ENCODE measurements at places on chromosomes 4 and X. TPM values are rescaled to one million over a fixed set of nuclear protein-coding genes. Genes with fewer than 3 reads are reported as not detected.

GRCh38 chr4:110224142-110224541, 25.7 kb upstream of the ELOVL6 start:
- DNase-seq, result no peak

The SMR3B gene
- total RNA-seq, result not detected

The USP17L29 gene
- total RNA-seq, result not detected

- DNase-seq, result no peak
Measured at GRCh38 chr4:185868983-185869382, 57.0 kb upstream of the SORBS2 start.

The OGT gene
- 39.5 TPM for total RNA-seq

GRCh38 chrX:87572901-87573300, 55.3 kb downstream of the KLHL4 start:
- no peak for DNase-seq

DNA sequence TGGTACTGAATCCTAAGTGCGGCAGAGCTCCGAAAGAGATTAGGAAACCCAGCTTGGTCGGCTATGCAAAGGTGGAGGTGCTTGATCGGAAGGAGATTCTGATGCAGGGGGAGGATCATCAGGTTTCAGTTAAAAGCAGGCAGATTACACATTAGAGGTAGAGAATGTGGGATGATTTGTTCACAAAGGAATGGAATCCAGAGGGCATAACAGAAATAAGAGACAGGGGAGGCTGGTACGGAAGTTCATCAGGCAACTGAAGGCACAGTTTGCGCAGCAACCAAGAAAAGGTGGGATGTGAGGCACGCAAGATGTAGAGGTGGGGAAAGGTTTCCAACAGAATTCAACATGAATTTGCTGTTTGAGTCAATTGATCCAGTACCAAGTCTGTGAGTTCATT, 424 bp upstream of the ZNF330 start:
- no peak for DNase-seq

DNA sequence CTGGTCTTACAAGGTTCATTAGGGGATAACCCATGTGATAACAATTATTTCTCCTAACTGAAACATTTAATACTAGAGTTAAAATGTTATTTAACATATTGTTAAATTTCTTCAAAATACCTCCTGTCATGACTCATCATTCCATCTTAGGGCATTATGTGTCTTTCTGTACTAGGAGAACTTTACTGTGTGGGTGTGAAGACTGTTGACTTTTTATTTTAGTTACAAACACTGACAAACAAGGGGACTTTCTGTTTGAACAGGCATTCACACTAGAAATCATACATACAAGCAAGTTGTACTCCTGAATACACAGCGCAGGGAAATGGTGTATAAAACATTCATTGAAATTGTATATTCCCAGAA, 175.9 kb downstream of the FBXW7 start:
- DNase-seq, result no peak

The GALNTL6 gene
- total RNA-seq, result not detected

- no peak for DNase-seq
Measured at GRCh38 chr4:77269505-77269904, 112.5 kb downstream of the CCNG2 start.

GRCh38 chrX:148441387-148441786, 59.0 kb upstream of the AFF2 start:
- no peak for DNase-seq

DNA sequence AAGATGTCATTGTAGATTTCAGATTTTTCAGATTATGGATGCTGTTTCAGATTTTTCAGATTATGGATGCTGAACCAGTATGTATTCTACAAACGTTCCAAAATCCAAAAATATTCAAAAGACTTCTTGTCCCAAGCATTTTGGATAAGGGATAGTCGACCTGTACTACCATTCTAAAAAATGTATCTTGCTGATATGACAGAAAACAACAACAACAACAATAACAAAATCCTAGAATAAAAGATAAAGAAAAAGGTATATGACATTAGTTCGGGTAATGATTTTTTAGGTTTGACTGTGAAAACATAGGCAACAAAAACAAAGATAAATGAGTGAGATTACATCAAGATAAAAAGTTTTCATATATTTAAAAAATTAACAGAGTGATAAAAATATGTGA, 122.1 kb downstream of the GABRA2 start:
- DNase-seq, result no peak

GRCh38 chr4:135382280-135382959, 1180.8 kb upstream of the PABPC4L start:
- DNase-seq, result no peak

DNA sequence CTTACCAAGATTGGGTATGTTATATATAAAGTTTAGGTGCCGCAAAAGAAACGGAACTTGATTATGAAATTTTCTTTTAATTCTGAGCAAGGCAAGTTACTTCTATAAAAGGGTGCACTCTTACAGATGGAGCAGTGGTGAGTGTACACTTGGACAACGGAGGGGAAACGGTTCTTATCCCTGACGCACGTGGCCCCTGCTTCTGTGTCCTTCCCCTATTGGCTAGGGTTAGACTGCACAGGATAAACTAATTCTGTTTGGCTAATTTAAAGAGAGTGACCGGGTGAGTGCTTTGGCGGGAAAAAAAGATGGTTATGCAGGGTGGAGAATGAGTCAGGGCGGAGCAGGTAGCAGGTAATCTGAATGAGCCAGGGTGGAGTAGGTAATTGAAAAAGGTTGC, 149.5 kb downstream of the GC start:
- no peak for DNase-seq

The GPR173 gene
- total RNA-seq, result 0.23 TPM

DNA sequence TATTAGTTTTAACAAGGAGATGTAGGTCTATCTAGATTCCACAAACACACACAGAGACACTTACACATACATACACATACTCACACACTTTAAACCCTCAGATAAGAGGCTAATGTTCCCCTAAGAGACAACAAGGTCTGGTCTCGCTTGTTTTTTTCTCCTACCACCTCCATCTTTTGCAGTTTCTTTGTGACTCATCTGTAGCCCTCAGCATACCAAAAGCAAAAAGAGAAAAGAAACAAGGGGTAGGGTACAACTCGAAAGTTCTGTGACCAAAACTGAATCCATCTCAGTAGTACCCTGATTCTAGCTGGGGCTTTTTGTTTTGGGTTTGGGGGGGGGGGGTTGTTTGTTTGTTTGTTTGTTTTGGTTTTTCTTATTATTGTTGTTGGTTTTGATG, 12.2 kb upstream of the EXOSC9 start:
- no peak for DNase-seq

- no peak for DNase-seq
Measured at GRCh38 chrX:77776659-77777058, 9.4 kb downstream of the ATRX start.

DNA sequence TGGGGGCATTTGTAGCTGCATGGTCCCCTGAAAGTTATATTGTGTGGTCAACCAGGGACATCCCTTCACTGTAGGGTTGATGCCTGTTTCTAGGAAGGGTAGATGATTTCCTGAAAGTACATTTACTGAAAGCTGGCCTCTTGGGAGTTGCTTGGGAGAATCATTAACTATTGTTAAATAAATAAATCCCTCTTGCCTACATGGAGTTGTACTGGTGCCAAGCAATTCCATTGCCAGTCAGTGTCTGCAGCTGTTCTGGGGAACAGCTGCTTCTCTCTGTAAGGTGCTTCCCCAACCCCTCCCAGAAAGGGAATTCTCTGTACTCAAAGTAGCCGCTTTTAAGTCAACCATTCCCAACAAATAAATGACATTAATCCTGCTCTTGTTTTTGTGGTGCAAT, 51.1 kb downstream of the C4orf51 start:
- peak; percentile 73 for DNase-seq

The TCEAL7 gene
- total RNA-seq, result 0.28 TPM

The DMRTC1 gene
- total RNA-seq, result not detected

- DNase-seq, result no peak
Measured at GRCh38 chr4:94256828-94257227, 49.2 kb downstream of the SMARCAD1 start.

GRCh38 chrX:149570668-149571067, 16.6 kb downstream of the MAGEA9B start:
- DNase-seq, result no peak

The DCX gene
- not detected for total RNA-seq

DNA sequence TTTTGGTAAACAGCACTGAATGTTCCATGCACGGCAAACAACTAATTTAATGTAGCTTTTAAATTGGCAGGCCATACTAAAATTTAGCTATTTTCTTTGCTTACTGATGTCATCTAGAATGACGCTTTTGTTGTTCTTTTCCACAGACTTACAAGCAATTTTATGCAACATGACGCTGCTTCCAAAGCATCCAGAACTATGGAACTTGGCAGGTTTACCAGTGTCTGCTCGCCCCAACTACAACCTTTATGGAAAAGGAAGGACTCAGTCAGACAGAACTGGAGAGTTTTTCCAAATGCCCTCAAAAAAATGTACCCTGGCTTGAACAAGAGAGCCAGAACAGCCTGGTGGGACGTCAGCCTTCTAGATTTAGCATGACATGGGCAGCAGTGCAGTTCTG, 58.7 kb downstream of the ANOS1 start:
- DNase-seq, result no peak

DNA sequence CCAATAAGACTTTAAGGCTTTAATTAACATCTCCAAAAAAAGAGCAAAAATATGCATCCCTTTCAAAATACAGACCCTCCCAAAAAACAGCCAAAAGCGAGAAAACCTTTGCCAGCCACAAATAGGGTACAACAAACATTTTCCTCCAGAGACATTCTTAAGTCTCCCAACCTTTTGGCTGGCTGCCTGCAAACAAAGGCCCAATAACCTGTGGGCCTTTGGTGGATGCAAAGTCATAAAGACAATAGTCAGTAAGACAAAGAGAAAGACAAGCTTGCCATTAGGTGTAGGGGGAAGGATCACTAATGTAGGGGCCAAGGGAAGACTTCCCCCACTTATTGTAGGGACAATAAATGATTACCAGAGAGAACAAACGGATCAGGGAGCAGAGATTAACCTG, 215.5 kb upstream of the ZFP42 start:
- DNase-seq, result no peak

- peak; percentile 24 for DNase-seq
Measured at GRCh38 chr4:6461301-6462165, 10.9 kb downstream of the PPP2R2C start.

The SCRG1 gene
- not detected for total RNA-seq

GRCh38 chrX:150205011-150205410, 158.1 kb upstream of the MAMLD1 start:
- peak; percentile 51 for DNase-seq

GRCh38 chr4:152255437-152255836, 280.5 kb downstream of the FBXW7 start:
- DNase-seq, result no peak

The ADH7 gene
- total RNA-seq, result not detected

The CDKL2 gene
- 0.13 TPM for total RNA-seq

The PDLIM3 gene
- total RNA-seq, result 1.7 TPM

DNA sequence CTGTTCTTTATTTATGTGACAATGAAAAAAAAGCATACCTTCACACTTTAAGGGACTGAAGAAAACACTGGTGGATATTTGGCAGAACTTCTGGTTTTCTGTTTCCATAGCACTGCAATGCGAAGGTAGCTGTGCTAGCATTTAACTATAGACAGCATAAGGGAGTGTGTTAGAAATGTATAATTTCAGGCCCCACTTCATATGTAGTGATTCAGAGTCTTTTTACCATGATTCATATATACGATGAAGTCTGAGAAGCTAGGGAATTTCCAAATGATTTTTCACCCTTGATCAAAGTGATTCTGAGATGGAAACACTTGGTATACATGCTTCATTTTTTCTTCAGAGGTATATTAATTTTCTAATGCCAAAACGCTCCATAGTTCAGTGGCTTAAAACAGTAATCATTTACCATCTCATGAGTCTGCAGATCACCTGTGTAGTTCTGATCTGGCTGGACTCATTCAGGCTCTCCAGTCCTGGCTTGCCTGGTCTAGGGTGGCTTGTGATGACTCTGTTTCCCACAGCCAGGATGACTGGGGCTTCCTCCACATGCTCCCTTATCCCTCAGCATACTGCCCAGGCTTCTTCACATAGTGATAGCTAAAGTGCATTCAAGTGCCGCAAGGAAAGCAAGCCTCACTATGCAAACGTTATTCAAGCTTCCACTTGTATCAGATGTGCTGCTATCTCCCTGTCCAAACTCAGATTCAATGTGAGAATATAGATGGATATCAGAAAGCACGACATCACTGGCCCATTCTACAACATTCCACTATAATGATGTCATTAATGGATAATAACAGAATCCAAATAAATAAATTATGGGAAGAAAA, 790.1 kb downstream of the TECRL start:
- no peak for DNase-seq

- DNase-seq, result no peak
Measured at GRCh38 chr4:48043504-48043903, 26.9 kb downstream of the NIPAL1 start.

The ZDHHC15 gene
- total RNA-seq, result 0.13 TPM

GRCh38 chr4:55817691-55818090, 1.9 kb upstream of the EXOC1L start:
- no peak for DNase-seq

The SPATA4 gene
- not detected for total RNA-seq

The ENPP6 gene
- total RNA-seq, result 0.05 TPM

- no peak for DNase-seq
Measured at GRCh38 chrX:108306086-108306485, 132.1 kb downstream of the COL4A6 start.

- peak; percentile 62 for DNase-seq
Measured at GRCh38 chr4:113406723-113407016, 354.9 kb downstream of the CAMK2D start.

The LRRC66 gene
- total RNA-seq, result 0.18 TPM

- no peak for DNase-seq
Measured at GRCh38 chr4:184216515-184216914, 1.2 kb downstream of the ENPP6 start.

DNA sequence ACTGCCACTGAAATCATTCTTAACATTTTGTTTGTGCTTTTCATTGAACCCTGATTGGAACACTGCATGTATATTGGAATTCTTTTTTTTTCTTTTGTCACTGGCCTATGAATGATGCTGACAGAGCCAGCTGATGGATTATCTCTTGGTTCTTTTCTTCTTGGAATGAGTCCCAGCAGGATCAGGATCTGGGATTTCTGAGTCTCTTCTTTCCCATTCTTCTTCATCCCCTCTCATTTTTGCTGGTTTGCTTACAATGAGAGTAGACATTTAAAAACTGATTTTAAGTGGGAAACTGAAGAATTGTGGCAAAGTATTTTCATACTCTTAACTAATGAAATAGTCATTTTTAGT, 9.0 kb downstream of the DCUN1D4 start:
- DNase-seq, result no peak

GRCh38 chrX:151828439-151829080, 84.1 kb upstream of the MAGEA4 start:
- no peak for DNase-seq

DNA sequence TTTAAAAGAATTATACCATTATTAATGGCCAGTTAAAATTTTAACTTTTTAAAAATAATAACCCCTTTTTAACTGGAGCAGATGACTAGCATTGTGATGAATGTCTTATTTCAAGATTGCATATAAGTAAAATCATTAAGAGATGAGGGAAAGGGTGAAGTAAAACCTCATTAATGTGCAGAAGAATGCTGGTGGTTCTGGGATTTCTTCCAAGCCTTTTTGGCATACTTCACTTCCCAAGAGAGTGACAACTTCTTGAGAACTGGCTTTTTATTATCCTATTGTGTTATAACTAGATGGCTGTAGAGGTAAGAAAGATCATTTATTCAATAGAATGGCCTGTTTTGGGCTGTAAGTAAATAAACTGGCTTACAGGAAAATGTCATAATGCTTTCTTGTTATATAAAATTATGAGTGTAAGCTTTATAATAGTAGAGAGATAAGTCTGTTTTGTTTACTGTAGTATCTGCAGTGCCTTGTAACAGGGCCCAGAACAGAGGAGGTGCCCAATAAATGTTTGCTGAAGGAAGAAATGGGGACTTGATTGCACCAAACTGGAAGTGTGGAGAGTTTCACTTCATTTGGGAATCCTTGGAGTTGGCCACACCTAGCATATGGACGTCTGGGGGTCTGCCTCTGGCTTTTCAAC, 242.9 kb upstream of the PITX2 start:
- no peak for DNase-seq
